Aorta (tissue), 5 donors: ENCODE measurements at places on chromosomes 11 and 22.

DNA sequence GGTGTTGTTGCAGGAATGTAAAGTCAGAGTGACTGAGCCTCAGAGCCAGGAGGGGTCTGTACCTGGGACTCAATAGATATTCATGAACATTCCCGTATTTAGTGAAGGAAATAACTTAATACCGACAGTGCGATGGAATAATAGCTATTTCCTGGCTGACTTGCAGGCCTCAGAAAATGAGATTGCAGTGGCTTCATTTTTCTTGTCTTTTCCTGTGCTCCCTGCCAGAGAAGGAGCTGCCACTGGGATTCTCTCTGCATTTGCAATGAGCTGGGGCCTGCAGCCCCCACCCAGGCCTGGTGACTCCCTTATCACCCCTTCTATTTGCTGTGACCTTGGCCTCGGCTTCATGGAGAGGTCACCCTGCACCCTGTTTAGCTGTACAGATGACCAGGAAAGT is 173.4 kb downstream of the MIAT start:
- no peaks in the 10 kb centered on the region for H3K4me1 ChIP-seq
- H3K27me3 ChIP-seq: no peaks in the 10 kb centered on the region
- DNase-seq: no peak

DNA sequence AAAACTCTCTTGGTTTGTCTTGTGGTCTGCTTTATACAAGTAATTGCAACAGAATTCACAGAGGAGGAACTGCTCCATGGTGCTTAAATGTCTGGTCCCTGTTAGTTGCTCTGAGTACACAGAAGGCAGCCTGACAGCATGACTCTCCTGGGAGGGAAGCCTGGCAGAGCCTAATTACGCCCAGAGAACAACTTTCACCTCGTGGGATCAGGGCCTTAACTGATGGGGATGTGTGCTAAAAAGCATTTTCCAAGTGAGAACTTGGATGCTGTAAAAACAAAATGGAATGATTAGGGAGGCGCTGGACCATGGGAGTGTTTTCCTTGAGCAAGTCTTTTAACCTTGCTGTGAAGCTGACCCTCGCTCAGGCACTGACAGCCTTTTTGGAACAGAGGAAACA is 154.0 kb upstream of the TENM4 start:
- H3K27me3 ChIP-seq: no peaks in the 10 kb centered on the region
- H3K27ac ChIP-seq: no peak overlapping the region
- H3K36me3 ChIP-seq: no peaks in the 10 kb centered on the region

DNA sequence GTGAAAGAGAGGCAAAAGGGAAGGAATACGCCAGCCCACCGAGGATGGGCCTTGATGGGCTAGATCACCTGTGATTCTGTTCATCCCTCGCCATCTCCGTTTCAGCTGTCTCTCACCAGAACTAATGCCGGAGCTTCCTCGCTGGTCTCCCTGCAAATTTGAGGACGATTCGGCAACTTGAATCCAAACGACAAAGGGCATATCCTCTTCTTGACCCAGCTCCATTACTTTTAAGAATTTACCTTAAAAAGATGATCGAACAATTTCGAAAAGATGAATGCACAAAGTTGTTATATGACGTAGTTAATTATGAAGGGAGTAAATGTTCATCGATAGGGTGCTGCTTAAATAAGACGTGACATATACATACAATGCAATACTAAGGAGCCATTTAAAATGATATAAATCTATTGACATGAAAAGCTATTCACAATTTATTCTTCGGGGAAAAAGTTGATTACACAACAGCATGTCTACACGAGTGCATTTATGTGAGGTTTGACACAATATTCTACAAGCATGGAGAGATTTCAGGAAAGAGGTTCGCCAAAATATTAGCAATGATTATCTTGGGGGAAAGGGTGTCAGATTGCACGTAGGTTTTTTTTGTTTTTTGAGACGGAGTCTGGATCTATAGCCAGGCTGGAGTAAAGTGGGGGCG is 937 bp upstream of the FAM168A start:
- no peaks in the 10 kb centered on the region for H3K27me3 ChIP-seq
- no peaks in the 10 kb centered on the region for H3K4me1 ChIP-seq
- H3K4me3 ChIP-seq: peak overlapping the region; percentile 85

DNA sequence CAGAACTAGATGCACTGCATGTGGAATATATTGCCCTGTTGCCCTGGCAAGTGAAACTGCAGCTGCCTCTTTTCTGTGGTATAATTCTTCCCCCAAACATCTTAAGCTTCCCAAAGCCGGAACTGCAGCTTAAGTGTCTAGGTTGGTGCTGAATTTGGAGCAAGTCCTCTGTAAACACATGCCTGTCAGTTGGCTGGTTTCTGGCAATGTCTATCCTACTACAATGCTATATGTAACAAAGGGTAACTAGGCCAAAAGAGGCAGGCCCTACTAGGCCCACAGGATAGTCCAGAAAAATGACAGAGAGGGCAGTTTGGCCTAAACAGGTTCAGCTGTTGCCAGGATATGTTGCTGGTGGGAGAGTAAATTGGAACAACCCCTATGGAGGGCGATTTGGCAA is 27.9 kb downstream of the ASCC2 start:
- peaks cover 4% of the 10 kb centered on the region for H3K36me3 ChIP-seq
- H3K4me3 ChIP-seq: no peak overlapping the region
- H3K27me3 ChIP-seq: no peaks in the 10 kb centered on the region
- DNase-seq: no peak
- no peak overlapping the region for H3K27ac ChIP-seq
